Muscle of arm (tissue), 14 donors: ENCODE measurements at places on chromosomes 7 and 10. TPM values are rescaled to one million over a fixed set of nuclear protein-coding genes. Genes with fewer than 3 reads are reported as not detected.

ACTL6B gene
- 0.21 TPM for polyA plus RNA-seq

DNA sequence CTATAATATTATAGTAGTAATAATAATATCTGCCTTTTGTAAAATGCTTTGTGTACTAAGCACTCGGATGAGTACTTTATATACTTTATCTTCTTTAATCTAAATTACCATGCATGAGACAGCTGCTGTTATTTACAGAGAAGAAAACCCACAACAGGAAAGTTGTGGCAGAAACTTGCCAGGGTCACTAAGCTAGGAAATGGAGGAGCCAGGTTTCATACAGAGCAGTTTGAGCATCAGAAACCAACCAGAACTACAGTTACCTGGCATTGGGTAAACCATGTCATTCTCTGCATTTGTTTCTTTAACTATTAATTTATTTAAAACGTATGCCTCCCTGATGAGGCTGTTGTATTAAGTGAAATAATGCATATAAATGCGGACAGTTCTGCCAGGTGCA, 129.9 kb downstream of the CSTF2T start:
- DNase-seq = no peak

ARL4A gene
- polyA plus RNA-seq = 25.9 TPM

DNA sequence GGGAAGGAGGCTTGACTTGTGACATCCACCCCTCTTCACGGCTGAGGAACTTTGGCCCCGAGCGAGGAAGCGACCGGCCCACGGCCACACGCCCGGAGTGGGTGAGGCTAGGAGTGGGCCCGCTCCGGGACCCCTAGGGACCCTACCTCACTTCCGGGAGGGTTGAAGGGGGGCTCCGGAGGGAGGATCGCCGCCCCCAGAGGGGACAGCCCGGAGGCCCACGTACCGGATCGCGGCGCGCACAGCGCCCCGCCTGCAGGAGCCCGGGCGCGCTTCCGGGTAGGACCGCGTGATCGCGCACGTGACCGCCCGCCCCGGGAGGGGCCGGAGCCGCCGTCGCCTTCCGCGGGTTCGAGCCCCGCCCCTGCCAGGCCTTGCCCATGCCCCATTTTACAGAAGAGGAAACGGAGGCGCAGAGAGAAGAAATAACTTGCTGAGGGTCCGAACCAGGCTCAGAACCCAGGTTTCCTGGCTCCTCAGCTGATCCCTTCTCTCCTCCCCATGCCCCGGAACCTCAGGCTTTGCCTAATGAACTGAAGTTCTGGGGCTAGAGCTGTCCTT, at the start of gene HPS1:
Gene HPS1 (minus strand): TSS at position 275 of the 561 bp plus-strand sequence. CDS start 3,695 bp downstream, outside the sequence.
- peak; percentile 75 for DNase-seq

GRCh38 chr7:101795461-101795860, 22.0 kb upstream of the CUX1 start:
- no peak for DNase-seq

TFEC gene
- polyA plus RNA-seq = 1.3 TPM
